ENCODE measurements at places on chromosomes 3 and 15. TPM values are rescaled to one million over a fixed set of nuclear protein-coding genes. Genes with fewer than 3 reads are reported as not detected.

The UBAP1L gene
- total RNA-seq, result 8.4 TPM

The IQCF5 gene
- total RNA-seq, result not detected

The SLC22A13 gene
- total RNA-seq, result 0.23 TPM

GRCh38 chr15:58486062-58486461, 54.3 kb downstream of the LIPC start:
- DNase-seq, result no peak

DNA sequence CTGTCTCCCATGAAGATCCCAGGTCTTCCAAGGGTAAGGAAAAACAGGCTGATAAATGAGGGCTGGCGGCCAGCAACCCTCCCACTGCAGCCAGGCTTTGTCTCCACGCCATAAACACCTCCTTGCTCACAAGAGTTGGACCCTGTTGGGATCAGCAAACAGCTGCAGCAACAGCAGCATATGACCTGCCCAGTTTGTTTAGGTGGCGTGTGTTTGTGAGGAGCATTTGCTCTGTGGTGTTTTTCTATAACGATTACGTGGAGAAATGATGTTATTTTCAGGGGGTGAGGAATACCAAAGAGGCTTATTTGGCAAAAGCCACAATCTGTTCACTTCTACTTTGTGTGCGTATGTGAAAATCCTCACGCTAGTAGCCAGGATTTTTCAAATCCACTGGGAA, 58.5 kb downstream of the RFTN1 start:
- DNase-seq, result no peak

The ALS2CL gene
- 21.1 TPM for total RNA-seq

DNA sequence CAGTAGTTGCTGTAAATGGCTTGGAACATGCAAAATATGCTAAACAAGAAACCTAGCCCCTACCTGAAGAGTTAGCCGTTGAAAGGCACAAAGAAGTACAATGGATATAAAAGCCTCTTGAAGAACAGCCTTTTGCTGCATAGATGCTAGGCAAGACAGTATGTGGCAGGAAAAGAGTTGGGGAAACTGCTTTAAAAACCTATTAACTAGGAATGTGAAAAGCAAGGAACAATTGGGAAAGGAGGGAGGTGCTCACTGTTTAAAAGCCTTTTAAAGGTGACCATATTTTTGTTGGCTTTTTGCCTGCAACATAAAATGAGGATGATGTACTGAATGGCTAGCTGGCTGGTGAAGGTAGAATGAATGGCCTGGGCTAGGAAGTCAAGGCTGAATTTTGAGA, 24.5 kb upstream of the SOX2 start:
- no peak for DNase-seq

The STRIT1 gene
- not detected for total RNA-seq

DNA sequence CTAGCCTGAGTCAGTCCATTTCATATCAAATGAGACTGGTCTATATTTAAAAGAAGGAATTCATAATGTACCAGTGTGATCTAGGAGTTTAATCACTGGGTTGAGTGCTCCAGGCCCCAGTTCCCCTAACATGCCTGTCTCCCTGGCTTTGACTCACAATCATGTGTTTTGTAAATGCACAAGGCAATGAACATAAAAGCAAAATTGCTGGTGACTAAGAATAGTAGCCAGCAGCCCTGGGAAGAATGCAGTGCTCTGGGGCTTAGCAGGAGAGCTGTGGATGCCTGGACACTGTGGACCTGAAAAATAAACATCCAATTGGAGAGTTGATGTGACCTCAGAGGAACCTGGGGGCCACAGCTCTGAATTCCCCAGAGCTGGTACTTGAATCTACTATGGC, 50.3 kb downstream of the SYNPR start:
- DNase-seq, result no peak

The STAG1 gene
- total RNA-seq, result 48.5 TPM

DNA sequence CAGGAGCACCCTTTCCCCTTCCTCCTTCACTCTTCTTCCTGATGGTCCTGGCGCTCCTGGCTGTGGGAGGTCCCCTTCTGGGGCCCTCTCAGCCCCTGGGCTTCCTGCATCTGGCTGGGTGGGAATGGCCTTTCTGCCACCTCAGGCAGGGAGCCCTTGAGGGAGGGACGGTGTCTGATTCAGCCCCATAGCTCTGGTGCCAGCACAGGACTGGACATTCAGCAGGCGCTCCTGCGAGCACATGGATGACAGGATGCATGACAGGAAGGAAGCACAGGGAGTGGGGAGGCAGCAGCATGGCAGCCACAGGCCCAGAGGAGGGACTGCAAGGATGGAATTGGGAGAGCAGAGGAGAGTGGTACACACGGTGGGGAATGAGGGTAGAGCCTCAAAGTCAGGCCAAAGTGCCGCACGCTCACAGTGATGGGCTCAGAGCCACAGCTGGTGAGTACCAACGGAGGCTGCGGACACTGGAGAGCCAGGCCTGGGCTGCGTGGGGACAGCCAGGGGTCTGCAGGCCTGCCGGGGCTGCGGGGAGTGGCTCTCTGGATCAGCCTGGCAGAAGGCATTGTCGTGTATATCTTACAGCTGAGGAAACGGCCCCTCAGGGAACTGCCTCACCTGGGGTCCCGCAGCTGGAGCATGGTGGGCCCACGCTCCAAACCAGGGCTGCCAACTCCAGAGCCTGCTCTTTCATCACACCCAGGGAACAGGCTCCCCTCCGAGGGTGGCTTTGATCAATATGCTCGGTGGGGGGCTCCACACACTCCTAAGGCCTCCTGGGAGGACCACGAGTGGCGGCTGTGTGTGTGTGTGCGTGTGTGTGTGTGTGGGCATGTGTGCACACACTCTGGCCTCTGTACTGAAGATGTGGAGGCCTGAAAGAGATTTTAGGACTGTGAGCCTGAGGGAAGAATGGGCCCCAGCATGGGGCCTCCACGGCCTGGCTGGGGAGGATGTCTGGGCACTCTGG, 51.4 kb upstream of the CTSH start:
- DNase-seq, result no peak

DNA sequence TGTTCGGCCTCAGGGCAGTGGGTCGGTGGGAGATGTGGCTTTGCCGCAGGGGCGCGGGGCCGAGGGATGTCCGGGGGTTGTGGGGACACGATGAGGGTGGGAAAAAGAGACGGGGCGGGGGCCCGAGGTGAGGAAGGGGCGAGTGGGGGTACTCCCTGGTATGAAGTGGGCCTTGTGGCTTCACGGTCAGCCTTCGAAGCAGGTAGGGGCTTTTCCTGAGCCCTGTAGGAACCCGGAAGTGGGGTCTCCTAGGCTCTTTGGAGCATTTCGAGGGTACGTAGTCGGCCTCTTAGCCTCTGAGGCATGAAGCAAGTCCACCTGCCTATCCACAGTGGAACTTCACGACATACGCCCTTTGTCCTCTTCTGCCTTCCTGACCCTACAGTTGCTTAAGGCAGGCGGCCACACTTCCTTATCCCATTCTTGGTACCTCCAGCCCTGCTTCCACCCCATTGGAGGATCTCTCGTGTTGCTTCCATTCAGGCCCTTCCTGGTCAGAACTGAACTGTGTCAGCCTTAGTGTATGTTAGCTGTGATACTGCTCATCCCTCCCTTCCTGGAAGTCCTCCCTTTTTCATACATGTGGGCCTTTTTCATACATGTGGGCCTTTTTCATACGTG, 389 bp downstream of the ARPC4 start:
- no peak for DNase-seq

DNA sequence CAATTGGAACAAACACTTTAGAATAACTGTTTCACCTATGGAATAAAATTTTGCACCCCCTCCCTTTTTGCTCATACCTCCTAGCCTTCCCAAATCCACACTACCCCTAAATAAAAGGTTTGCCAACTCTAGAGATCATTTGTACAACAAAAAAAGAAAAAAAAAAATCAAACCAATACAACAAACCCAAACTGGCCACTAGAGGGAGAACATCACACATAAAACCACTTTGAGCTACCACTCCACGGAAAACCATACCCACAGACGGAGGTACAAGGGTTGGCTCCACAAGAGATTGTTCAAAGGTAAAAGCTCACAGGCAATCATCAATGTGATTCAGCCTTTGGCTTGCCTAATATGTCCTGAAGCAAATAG, 47.6 kb downstream of the SETMAR start:
- peak; percentile 9 for DNase-seq

The CLDN16 gene
- total RNA-seq, result not detected

GRCh38 chr3:184429786-184430185, 49.9 kb downstream of the CHRD start:
- DNase-seq, result no peak

DNA sequence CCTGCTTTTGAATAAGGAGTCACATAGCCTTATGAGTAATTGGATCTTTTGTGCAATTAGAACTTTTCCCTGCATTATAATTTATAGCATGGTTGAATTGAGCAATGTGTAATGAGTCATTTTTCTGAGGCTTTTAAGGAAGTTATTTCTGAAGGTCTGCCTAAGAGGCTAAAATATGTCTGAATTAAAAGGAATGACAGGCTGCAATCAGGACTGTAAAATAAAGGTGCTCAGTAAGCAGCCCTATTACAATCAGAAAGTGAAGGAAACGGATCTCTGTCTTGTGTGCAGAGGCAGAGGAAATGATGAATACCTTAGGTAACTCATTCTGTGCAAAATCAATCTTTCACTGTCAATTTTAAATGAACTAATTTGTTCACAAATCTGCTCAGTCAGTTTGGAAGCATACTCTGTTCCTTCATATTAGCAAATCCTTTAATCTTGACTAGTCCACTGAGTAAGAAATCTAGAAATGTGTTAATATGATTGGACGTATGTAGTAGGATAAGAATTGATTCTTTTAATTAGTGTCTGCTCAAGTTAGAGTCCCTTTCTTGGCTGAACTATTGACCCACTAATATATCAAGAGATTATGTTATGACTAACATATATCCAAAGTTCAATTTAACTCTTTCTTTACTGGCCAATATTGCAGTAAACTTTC, 290.1 kb downstream of the ZIC1 start:
- DNase-seq, result no peak

- no peak for DNase-seq
Observed at GRCh38 chr3:101117980-101118379, 124.8 kb upstream of the ABI3BP start.

DNA sequence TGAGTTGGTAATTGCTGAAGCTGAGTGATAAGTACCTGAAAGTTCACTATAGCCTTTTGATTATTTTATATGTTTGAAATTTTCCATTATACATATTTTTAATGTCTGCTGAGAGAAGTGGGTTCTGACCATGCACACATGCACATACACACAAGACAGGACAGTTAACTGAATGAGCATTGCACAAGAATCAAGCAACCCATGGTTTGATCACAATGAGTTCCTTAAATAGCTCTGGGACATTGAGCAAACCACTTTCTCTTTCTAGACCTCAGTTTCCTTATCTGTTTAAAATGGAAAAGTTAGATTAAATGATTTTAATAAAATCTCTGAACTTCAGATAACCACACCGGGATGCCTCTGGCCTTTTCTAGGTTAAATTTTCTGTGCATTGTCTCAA, 26.7 kb downstream of the SNTN start:
- no peak for DNase-seq

DNA sequence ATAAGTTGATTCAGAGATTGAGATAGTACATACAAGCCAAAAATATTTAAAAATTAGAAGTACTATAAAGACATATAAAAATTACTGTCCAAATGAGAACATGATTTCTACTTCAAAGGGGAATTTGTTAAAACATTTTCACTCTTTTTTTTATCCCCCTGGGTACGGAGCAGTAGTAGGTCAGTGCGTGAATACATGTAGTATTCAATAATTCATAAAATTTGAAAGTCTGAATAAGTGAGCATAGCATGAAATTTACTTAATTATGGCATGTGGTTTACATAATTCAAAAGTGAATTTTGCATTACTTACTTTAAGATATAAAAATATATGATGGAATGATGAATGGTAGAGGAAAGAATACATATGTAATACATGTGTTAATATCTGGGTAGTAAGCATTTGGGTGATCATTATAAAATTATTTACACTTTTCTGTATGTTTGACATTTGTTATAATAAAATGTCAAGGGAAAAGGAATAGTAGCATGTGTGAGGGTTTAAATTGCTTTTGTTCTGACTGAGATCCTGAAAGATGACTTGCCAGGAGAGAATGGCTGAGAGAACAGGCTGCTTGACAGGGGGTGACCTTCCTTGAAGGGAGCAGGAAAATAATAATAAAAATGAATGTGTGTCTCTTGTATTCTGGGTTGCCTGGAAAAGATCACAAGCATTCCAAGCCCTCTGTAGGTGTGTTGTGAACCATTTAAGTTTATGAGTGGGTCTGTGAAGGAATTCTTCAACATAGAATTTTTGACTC, 1178.8 kb downstream of the ZPLD1 start:
- DNase-seq, result no peak
